ENCODE measurements at places on chromosomes 13 and 19.

DNA sequence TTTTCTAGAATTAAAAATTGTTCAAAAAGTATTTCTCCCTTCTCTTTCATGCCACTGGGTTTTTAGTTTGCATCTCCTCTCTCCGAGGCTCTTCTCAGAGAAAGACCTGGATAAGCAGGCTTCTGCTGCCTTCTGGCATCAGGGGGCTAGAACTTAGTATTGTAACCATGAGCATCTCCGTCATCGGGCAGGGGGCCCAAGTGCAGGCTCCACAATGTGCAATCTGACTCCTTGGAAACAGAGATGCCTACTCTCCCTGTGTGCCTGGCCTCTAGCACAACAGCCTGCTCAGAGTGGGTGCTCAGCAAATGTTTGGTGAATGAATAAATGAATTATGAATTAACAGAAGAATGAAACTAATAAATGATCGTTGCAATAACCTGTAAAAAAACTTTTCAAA is 45.6 kb upstream of the MTIF3 start:
- no peak for DNase-seq

GRCh38 chr13:85772367-85772766 is 26.9 kb downstream of the SLITRK6 start:
- DNase-seq = no peak

DNA sequence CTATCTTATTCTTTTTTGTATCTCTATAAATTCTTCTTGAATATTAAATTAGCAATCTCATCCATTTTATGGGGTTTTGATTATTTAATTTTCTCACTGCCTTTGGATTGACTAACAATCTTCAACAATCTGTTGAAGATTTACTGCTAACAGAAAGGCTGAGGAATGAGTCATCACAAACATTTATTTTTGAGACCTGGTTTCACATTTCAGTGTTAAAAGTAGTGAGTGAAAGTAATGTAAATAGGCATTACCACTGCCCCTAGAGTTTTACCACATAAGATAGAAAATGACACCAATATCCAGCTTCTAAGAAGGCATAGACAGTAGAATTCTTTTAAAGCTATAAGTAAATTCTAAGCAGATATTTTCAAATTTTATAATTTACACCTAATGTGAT is 472.8 kb downstream of the OLFM4 start:
- no peak for DNase-seq

DNA sequence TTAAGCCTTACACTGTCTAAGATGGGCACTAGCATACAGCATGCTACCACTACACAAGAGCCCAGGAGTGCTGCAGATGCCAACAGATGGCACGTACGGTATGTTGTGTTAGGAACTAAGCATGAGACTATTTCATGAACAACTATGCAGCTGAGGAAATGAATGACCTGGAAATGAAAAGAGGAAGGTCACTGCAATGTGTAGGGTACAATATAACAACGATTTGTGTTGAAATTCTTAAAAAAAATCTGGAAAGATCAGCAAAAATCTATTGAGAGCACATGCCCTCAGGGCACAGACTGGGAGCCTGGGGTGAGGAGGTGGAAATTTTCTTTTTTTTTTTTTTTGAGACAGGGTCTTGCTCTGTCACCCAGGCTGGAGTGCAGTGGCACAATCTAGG is 14.4 kb downstream of the HAUS8 start:
- DNase-seq = no peak

DNA sequence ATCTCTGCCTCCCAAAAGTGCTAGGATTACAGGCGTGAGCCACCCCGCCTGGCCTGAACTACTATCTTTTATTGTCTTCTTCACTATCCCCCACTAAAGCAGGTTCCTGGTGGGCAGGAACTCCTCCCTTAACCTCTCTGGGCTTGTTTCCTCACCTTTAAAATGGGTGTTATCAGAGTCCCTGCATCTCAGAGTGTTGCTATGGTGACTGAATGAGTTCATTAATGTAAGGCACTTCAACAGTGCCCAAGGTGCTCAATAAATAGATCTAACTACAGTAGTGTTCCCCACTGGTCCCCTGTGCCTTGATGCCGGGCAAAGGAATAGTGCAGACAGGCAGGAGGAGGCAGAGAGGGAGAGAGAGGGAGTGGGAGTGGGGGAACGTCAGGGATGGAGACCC is 20.5 kb downstream of the CCDC97 start:
- DNase-seq = no peak

DNA sequence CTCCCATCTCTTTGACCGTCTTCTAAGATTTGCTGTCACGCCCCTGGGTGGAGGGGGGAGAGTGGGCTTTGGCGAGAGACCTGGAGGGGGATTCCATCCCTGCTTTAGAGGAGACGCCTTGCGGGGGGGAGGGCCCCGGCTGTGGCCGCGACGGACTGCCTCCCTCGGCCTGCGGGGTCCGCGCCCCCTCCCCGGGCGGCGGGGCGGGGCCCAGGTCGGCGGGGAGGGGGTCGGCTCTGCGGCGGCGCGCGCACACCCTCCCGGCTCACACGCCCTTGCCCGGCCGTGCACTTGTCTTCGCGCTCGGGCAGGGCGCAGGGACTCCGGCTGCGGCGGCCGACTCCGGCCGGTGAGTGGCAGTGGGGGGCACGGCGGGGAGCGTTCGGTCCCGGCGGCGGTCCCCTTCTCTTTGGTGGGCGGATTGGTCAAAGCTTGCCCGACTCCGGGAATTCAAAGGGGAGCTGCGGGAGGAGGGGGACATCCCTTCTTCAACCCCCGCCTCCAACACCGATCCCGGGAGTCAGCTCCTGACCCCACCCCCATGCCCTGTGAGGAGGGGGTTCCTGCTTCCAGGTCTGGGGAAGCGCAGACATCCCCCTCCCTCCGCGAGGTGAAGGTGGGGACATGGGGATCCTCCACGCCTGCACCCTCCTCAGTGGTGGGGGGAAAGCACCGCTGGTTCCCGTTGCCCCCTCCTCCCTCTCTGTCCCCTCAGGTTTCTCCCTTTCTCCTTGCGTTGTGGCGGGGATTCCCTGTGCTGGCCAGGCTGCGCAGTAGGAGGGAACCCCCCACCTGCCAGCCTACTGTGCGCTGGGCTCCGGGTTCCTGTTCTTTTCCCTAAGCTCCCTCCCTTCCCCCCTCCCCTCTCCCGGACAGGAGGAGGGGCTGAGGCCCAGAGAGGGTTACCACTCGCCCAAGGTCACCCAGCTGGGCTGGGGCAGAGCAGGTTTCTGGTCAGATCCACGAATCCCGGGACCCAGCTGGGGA is 14.6 kb upstream of the KCNN1 start:
- no peak for DNase-seq

DNA sequence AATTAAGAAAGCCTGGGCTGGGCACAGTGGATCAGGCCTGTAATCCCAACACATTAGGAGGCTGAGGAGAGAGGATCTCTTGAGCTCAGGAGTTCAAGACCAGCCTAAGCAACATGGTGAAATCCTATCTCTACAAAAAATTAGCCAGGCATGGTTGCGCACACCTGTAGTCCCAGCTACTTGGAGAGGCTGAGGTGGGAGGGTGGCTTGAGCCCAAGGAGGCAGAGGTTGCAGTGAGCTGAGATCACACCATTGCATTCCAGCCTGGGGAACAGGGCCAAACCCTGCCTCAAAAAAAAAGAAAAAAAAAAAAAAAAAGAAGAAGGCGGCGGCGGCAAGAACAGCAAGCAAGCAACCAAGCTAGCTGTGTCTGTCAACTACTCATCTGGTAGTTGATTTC is 26.7 kb downstream of the TSC22D1 start:
- DNase-seq = no peak

GRCh38 chr19:53394522-53394973 is 401 bp upstream of the ZNF765 start:
- DNase-seq = no peak

DNA sequence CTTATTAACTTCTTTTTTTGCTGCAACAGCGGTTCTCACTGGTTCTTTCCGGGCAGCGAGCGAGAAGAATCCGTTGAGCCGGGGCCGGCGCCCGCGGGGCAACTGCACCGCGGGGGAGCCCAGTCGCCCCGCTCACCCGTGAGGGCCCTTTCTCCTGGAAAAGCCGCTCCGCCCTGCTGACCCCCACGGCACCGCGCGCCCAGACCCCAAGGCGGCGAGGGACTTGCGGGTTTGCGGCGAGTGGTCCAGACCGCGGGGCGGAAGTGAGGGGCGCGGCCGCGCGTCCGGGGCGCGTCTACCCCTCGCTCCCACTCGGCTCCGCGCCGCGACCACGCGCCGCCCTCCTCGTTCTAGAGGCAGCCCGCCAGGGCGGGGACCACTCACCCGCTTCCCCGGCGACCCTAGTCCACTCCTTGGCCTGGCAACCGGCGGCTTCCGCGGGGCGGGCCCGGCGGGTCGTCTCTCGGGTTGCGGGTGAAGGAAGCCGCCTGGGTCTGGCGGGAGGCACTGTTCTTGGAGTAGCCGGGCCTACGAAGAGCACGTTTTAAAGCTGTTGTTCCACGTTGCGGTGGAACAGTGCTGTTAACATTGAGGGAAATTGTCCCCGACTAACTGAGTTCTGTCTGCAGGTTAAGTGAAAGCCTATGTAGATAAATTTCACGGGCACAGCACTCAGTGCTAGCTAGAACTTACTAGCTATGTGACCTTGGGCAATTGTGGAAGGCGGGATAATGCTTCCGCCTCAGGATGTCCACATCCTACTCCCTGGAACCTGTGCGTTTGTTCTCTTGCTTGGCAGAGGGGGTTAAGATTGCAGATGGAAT is at the start of gene NEK3:
Gene NEK3 (minus strand): TSS at position 439 of the 824 bp plus-strand sequence. CDS start 3,406 bp downstream, outside the sequence.
- peak; percentile 53 for DNase-seq

GRCh38 chr19:58350871-58351557 is 2.3 kb downstream of the A1BG start:
- no peak for DNase-seq

DNA sequence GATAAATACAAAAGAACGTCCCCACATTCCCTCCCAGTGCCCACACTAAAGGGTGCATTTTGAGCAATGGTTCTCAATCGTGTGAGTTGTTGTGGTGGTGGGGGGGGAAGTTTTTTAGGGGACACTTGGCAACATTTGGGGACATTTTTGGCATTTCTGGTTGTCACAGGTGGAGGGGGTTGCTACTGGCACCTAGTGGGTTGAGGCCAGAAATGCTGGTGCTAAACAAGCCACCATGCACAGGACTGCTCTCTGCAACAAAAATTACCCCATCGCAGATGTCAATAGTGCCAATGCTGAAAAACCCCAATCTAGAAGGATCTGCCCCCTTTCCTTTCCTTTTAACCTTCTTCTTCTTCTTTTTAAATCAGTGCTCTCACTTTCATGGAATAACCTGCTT is 453.3 kb downstream of the TSHZ3 start:
- no peak for DNase-seq

DNA sequence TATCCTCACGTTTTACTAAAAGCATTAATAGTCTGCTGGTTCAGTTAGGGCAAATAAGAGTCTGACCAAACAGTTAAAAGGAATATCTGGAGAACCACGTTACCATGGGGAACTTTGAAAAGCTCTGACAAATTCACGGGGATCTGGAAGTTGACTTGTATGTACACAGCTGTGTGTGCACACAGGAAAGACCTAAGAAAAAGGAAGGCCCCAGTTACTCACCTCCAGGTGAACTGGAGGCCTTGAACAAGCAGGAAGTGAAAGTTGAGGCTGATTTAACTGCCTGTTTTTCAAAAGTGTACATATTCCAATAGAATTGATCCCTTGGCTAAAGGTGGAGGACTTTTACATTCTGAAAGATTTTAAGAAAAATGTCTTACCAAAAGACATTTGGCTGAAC is 1891.6 kb upstream of the PCDH20 start:
- no peak for DNase-seq

DNA sequence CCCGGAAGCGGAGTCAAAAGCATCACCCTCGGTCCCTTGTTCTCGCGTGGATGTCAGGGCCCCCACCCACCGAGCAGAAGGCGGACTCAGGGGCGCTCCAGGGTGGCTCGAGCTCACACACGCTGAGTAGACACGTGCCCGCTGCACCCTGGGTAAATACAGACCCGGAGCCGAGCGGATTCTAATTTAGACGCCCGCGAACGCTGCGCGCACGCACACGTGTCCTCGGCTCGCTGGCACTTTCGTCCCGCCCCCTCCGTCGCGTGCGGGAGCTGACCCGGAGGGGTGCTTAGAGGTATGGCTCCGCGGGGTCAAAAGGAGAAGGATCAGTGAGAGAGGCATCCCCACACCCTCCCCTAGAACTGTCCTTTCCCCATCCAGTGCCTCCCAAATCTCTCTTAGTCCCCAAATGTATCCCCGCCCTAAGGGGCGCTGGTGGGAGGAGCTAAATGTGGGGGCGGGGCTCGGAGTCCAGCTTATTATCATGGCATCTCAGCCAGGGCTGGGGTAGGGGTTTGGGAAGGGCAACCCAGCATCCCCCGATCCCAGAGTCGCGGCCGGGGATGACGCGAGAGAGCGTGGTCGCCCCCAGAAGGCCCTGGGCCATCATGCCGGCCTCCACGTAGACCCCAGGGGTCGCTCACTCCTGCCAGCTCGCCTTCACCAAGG is 451 bp upstream of the ICAM5 start:
- peak; percentile 73 for DNase-seq

- peak; percentile 65 for DNase-seq
Measured at GRCh38 chr19:2270423-2271233, 11.3 kb downstream of the PEAK3 start.

GRCh38 chr13:95355494-95355893 is 54.2 kb upstream of the ABCC4 start:
- no peak for DNase-seq

- no peak for DNase-seq
Measured at GRCh38 chr13:32378012-32378411, 49.9 kb downstream of the N4BP2L1 start.

GRCh38 chr13:27791146-27791900 is 960 bp upstream of the GSX1 start:
- DNase-seq = no peak

- DNase-seq = peak; percentile 35
Measured at GRCh38 chr19:47107202-47107952, 6.2 kb downstream of the ZC3H4 start.

DNA sequence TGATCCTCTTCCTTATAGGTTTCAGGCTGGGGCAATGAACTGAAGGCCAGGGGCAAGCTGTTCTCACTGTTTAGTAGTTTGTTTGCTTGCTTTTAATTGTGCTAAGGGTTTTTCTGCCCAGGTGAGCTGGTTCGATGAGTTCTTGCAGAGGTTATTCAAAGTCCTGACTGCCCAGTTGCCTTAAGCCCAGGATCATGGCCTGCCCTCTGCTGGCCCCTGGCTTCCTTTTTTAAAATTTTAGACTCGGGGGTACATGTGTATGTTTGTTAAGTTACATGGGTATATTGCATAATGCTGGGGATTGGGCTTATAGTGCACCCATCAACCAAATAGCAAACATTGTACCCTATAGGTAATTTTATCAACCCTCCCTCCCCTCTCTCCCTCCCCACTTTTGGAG is 65.7 kb downstream of the ZNF536 start:
- no peak for DNase-seq
